ENCODE measurements at places on chromosomes 1 and 21.
A peak's percentile ranks its signal among the peaks of the same experiment; 100 is the strongest.

DNA sequence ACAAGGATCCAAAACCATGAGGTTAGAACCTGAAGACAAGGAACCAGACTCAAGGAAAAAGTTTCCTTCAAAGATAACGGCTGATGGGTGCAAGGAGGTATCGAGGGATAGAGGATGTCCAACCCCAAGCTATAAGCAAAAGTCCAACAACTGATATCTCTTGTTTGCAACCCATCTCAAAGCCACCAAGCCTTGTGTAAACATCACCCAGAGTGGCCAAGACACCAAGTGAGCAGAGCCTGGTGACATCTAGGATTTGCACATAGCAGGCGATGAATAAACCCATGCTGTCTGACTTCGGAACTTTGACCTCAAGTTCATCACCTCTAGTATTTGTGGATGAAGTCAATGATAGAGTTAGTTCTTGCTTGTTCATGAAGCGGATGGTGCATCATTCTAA lies 180.7 kb downstream of the ETS2 start:
- no peak for DNase-seq

GRCh38 chr1:17765444-17766411 lies 10.6 kb downstream of the ACTL8 start:
- no peak for DNase-seq

- DNase-seq, result no peak
These were observed 43.5 kb downstream of the GBP6 start for GRCh38 chr1:89407360-89407759.

DNA sequence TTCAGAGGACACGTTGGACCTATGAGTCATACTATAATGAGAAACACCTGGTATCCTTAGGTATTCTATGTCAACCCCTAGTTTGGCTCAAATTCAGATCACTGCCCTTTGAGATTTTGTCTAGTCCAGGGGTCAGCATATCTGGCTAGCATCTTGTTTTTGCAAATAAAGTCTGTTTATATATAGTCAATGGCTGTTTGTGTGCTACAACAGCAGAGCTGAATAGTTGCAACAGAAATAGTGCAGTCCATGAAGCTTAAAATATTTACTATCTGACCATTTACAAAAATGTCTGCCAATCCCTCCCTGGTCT lies 48.5 kb upstream of the EDEM3 start:
- DNase-seq, result no peak

- no peak for DNase-seq
These were observed 30.7 kb downstream of the PPP2R5A start for GRCh38 chr1:212315907-212316306.

- no peak for DNase-seq
These were observed 27.4 kb downstream of the MAP7D1 start for GRCh38 chr1:36183309-36183856.

- no peak for DNase-seq
These were observed 32.3 kb downstream of the RRAGC start for GRCh38 chr1:38827318-38827717.

DNA sequence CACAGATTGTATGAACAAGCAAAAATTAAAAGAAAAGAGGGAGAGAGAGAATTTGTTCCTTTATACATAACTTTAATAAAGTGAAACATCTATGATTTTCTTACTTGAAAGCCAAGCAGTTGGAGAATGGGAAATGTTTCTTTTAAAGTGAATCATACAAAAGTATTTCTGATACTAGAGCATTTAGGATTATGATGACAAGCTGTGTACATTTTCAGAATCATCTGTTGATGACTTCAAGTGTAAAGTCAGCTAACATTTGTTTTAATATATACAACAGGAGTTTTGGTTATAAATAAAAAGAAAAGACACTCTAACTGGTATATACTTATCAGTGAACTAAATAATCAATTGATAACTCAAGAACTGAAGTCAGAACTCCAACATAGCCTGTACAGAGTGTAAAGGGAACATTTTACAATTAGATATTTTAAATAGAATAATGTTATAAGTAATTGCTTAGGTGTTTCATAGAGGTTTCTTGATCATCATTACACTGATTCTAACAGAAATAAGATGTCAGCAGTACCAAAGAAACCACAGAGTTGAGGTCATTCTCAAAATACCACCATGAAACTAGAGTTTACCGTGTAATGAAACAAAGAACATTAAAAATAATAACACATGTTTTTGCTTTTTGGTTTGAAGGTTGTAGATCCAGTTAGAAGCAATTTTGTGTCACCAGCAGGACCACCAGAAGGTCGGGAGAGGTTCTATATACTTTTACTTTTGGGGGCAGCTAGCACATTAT lies 103.4 kb downstream of the COL24A1 start:
- DNase-seq, result peak; percentile 9

- no peak for DNase-seq
These were observed 39.6 kb upstream of the IRF2BP2 start for GRCh38 chr1:234649432-234650081.

DNA sequence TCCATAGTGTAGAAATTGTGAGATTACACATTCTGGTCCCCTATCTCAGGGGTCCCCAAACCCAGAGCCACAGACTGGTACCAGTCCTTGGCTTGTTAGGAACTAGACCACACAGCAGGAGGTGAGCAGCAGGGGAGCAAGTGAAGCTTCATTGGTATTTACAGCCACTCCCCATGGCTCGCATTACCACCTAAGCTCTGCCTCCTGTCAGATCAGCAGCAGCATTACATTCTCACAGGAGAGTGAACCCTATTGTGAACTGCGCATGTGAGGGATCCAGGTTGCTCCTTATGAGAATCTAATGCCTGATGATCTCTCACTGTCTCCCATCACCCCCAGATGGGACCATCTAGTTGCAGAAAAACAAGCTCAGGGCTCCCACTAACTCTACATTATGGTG lies 229.7 kb upstream of the IRF2BP2 start:
- DNase-seq, result no peak

- DNase-seq, result no peak
These were observed 54.6 kb upstream of the DPT start for GRCh38 chr1:168783458-168784210.

- no peak for DNase-seq
These were observed 8.8 kb downstream of the SLC19A1 start for GRCh38 chr21:45533361-45533845.

DNA sequence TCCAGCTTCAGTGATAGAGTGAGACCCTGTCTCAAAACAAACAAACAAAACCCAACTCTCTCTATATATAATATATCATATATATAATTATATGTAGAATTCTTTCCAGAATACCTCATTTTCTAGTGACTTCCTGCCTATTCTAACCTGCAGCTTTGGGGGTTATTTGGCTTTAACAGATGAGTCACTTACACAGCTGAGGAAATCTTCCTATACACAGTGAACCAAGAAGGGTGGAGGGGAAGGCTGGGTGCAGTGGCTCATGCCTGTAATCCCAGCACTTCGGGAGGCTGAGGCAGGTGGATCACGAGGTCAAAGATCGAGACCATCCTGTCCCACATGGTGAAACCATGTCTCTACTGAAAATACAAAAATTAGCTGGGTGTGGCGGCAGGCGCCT lies 9.2 kb downstream of the RAB29 start:
- no peak for DNase-seq

DNA sequence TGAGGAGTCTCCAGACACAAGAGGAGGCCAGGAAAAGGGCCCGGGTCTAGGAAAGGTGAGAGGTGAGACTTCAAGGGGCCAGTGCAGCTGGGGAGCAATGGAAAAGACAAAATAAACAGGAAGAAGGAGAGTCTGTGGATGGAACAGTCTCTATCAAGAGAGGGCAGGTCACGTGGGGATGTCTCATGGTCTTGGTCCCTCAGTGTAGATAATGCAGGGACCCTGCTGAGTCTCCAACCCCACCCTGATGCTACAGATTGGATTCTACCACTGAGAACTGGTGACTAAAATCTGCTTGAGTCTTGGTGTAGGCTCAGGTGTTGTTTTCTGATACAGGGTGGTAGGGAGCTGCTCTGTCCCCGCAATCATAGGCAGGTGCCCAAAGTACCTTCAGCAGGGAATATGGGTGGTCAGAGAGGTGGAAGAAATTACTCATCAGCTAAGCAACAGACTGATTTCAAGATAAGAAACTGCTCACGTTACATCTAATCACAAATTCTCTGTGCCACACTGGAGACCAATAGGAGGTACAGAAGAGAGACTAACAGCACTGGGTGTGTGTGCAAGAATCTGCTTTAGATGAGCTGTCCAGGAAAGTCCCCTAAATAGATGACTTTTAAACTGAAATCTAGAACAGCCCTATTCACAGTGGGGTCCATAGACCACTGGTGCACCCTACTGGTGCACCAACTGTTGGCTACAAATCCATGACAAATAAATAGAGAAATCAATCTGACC lies 101.5 kb upstream of the TLR5 start:
- peak; percentile 21 for DNase-seq

- no peak for DNase-seq
These were observed 64.0 kb downstream of the SLC19A1 start for GRCh38 chr21:45478115-45478801.

DNA sequence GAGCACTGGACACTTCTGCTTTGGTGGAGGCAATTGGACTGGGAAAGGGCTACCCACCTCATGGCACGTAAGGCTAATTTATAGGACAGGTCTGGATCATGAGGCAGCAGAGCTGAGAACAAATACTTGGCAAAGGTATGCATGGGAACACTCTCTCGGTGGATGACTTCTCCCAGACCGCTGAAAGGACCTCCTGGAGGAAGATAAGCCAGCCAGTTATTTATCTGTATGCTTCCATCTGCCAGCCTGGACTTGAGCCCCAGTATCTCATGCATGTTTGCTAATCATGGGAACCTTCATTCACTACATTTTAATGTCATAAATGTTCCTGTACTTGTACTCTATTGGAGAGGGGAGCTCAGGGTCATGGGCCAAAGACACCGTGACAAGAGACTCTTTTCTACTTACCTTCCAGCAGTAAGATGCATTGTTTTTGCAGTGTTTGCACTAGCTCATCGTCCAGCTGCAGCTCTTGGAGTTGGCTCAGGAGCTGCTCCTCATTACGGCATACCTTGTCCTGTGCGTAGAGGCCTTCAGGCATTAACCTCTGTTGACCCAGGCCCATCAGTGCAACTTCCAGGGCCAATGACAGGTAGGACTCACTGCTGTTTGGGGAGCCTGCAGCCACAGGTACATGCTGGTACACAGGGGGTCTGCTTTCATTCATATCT lies 23.7 kb downstream of the UROD start:
- DNase-seq, result no peak

GRCh38 chr21:40337981-40338380 lies 470.7 kb downstream of the PCP4 start:
- DNase-seq, result no peak

DNA sequence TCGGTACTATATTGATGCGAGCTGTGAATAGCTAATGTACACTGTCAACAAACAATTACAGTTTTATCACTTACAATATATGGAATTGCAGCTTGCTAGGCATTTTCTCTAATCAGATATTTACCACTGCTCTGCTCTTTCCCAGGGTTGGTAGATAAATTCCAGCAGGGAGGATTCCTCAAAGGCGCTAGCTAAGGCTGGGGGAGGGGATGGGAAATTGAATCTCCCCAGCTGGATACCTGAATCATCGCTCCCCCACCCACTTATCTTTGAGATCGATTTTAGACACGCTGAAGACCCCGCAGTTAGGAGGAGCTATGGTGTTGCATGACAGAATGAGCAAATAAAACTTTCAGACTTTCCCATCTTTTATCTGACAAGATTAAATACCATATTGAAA lies 127.2 kb downstream of the CSMD2 start:
- DNase-seq, result no peak

DNA sequence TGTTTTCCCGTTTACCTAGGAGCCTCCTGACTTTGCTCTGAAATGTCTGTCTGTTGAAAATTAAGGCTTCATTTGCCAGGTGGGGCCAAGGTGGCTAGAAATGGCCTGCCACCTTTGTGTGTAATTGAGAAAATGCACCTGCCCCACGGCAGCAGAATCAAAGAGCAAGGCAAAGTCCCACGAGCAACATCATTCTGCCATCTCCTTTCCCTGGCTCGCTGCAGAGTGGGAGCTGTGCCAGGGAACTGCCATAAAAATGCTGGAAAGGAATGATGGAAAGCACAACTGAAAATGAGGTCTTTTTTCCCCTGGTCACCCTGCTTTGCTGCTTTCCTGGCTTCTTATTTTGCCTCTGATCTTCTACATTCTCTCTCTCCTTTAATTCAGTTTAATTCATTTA lies 5.5 kb upstream of the OLFML2B start:
- no peak for DNase-seq

- no peak for DNase-seq
These were observed 76.4 kb downstream of the ACBD6 start for GRCh38 chr1:180425952-180426351.

DNA sequence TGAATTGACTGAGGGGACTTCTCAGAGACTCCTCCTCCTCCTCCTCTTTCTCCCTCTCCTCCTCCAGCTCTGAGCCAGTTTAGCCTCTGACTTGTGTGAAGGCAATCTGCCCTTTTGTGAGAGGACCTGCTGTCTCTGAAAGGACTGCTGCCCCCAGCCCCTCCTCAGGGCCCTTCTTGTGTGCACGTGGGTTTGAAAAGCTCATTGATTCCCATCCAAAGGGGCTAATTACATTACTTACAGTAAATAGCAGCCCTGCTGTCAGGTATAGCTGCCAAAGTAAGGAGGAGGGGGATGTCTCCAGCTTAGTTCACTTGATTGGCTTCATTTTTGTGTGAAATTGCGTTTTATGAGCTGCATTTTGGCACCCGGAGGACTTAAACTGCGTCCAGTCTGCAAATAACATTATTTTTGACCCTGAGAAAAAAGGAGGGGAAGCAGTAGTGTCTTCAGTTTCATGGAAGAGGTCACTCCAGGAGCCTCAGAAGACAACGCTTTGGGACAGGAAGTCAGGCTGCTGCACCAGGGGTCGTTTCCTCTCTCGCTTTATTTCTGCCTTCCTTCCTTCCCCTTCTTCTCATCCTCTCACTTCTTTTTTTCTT lies 1.8 kb upstream of the LHX9 start:
- DNase-seq, result no peak

GRCh38 chr1:226063224-226063976 lies 884 bp downstream of the H3-3A start:
- DNase-seq, result peak; percentile 70

DNA sequence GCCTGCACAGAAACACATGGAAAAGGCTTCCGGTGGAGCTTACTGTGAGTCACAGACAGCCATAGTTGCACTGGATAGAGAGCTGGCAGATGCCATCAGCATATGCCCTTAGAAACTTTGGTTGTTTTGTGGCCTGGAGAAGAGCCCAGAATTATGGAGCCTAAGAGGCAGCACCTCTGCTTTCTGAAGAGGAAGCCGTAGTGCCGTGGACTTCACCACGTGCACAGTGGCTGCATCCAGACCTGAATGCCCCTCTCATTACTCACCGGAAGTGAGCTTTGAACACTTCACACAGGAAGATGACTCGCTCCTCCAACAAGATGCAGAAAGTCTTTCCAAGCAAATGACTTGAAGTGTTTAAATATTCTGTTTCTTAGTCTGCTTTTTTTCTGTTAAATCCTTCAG lies 28.4 kb downstream of the JUN start:
- no peak for DNase-seq
